T-helper 17 cell (primary cell): ENCODE measurements at places on chromosomes 13 and 19.

DNA sequence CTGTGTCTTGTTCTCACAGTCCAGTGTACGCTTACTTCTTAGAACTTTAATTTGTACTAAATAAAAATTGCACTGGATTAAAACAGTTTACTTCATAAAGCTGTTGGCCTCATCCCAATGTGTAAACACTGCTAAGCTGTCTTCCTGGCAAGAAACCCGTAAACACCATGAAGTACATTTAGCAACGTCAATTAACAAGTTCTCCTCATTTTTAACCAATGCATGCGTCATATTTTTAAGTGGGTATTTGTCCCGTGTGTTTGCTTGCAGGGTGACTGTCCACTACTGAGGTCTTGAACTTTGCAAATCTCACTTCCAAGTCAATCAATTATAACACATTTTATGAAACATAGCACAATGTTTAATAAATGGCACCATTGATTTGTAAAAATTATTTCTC is 28.2 kb downstream of the LAIR2 start:
- no peak for DNase-seq

GRCh38 chr19:45473682-45474605 is 6.1 kb downstream of the FOSB start:
- DNase-seq = peak; percentile 50

- no peak for DNase-seq
Measured at GRCh38 chr19:57978586-57979289, 4.4 kb upstream of the C19orf18 start.

GRCh38 chr19:41995959-41996797 is 2.1 kb upstream of the ATP1A3 start:
- no peak for DNase-seq

GRCh38 chr13:59441596-59442280 is 722.0 kb downstream of the DIAPH3 start:
- DNase-seq = no peak

DNA sequence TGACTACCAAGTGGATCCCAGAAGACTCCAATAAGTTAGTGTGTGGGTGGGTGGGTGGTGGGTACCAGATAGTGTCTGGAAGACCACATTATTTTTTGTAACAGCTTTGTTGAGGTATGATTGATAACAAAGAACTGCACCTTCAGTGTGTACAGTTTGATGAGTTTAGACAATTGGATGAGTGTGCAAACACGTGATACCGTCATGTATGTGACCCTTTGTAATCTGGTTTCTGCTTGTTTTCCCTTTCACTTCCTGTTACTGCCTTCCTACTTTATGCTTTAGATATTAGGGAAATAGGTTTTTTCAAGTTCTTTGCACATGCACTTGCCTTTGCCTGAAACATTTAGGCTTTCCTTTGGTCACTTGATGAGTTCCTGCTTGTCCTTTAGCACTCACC is 8.5 kb downstream of the RPL21 start:
- DNase-seq = no peak
